Stimulated activated effector memory CD8-positive, alpha-beta T cell treated with anti-CD3 and anti-CD28 coated beads, Interleukin-12 subunit alpha, Interleukin-12 subunit beta, amount 100 ng/mL, for 72 hours (primary cell): ENCODE measurements at places on chromosomes 11 and 22.

DNA sequence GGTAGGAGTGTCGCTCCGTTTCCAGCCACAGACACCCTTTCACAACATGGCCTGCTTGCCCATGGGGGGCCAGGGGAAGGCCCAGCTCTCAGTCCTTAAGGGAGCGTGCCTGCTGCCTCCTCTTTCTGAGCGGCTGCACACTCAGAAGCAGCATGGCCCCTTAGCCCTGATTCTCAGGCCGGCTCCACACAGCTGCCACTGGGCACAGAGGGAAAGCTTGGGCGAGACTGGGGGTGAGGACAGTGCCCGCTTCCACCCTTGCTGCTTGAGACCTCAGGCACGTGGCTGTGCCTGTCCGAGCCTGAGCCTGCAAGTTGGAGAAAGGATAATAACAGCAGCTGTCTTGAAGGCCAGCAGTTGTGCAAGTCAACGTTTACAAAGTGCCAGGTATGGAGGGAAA, 416.3 kb downstream of the SHANK2 start:
- no peak for DNase-seq

GRCh38 chr11:26072614-26073153, 259.2 kb upstream of the ANO3 start:
- no peak for DNase-seq

DNA sequence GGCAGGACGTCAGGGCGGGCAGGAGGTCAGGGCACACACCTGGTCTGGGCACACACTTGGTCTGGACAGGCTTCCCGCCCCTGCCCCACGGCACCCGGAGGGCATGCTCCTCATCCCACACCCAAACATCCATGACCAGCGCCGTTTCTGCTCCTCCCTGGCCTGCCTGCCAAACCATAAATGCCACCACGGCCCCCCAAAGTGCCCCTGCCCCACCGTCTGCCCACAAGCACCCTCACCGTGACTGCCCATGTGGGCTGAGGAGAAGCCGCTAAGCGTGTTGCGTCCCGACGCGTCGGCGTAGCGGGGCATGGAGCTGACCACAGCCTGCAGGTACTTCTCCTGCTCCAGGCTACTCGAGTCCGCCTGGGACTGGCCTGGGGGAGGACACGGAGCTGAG, 15.8 kb downstream of the SBF1 start:
- DNase-seq: no peak

DNA sequence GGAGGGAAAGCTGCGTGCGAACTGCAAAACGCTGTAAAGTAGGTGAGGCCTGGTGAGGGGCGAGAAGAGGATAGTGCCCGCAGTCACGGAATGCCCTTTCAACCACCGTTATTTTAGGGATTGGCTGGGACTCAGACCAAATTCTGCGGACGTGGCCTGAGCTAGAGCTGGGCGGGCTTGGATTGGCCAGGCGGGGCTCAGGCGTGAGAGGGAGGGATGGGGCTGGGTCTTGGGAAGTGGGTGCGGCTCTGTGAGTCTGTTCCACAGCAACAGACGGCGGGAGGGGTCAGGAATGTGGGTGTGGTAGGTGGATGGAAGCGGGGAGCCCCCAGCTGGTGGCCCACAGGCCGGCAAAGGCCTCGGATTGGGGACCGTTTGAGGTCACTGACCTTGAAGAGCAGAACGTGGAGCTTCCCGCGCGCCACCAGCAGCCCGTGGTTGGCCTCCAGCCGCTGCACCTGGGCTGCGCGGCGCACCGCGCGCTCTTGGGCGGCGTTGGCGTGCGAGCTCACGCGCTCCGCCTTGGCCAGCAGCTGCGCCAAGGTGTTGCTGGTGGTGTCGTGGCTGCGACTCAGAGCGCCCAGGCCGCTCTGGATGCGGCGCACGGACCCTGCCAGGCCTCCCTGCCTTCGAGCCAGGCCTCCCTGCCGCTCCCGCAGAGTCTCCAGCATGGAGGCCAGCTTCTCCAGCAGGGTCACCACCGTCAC, 444 bp downstream of the CAVIN3 start:
- DNase-seq: no peak

DNA sequence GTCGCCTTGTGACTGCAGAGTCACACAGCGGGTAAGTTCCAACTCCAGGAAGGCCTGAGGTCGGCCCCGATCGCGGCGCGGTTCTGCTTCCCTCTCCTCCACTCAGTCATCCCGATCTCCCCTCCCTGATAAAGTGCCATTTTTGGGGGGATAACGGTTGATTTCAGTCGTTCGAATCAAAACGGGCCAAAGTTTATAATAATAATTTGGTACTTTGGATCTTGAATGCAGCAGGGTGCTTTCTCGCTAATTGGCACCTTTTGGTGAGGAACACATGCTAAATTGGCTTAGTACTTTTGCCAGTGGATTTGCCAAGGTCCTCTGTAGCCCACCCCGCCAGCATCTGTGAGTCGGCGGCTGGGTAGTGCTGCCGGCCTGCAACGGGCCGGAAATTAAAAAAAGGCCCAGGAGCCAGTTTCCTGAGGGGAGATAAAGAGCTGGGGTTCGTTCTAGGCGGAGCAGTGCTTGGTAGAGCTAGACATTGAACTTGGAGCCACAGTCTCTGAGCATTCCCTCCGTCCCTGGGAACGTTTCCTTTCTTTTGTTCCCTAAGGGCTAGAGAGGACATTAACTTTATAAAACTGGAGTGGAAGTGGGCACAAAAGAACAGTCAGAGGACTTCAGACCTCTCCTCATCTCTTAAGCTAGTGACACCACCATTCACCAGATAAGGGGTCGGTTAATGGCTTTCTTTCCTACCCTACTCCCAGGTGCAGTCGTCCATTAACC, 997 bp downstream of the UBE2L3 start:
- no peak for DNase-seq

DNA sequence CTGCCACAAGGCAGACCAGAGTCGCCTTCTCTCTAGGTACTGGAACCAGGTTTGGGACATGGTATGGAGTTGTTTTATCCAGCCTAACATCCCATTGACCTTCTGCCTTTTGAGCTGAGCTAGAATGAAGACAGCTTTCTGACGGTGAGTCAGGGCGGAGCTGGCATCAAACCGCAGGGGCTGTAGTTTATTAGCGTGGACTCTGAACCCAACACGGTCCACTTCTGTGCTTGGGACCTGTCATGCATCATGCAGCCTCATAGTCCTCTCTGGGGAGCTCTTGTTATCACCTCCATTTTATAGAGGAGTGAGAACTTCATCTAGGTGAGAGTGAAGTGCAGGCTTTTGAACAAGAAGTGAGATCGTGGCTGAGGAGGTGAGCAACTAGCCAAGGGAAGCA, 8.3 kb downstream of the GAL3ST1 start:
- DNase-seq: no peak

GRCh38 chr11:31856248-31856647, 45.1 kb upstream of the PAX6 start:
- no peak for DNase-seq

DNA sequence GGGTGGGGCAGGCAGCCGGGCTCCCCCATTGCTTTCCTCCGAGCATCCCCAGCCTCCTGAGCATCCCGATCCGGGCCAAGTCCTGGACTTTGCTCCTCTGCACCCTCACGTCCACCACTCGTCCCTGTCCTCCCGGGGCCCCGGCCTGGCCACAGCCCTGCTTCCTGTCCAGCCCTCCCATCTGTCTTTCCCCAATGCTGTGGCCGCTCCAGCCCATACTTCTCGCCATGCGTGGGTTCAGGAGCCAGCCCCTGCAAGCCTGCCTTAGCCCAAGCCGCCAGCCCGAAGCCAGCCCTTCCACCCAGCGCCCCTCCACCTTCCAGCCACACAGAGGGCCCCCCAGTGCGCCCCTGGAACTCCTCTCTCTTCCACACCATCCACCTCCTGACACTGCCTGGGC, 23.8 kb downstream of the MRPL23 start:
- peak; percentile 10 for DNase-seq

GRCh38 chr22:48745842-48746788, 1081.6 kb downstream of the BRD1 start:
- peak; percentile 15 for DNase-seq

DNA sequence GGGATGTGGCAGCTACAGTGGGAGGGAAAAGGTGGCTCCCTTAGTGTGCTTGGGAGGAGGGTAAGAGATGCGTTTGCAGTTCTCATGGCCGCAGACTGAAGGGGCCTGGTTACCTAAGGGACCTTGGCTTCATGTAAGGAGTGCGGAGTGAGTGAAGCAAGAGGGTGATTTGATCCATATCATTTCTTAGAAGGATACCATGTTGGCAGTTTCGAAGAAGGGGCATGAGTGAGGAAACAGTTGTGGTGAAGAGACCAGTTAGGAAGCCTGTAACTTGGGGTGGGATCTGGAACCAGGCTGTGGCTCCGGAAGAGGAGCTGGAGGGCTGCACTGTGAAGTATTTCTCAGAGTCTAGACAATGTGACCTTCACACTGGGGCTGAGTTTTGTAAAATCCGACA, 45.0 kb downstream of the ST3GAL4 start:
- DNase-seq: no peak

GRCh38 chr11:59692915-59693314, 20.7 kb downstream of the OR10V1 start:
- DNase-seq: no peak

- no peak for DNase-seq
These were observed 97.3 kb downstream of the GALNT18 start for GRCh38 chr11:11524436-11525061.

DNA sequence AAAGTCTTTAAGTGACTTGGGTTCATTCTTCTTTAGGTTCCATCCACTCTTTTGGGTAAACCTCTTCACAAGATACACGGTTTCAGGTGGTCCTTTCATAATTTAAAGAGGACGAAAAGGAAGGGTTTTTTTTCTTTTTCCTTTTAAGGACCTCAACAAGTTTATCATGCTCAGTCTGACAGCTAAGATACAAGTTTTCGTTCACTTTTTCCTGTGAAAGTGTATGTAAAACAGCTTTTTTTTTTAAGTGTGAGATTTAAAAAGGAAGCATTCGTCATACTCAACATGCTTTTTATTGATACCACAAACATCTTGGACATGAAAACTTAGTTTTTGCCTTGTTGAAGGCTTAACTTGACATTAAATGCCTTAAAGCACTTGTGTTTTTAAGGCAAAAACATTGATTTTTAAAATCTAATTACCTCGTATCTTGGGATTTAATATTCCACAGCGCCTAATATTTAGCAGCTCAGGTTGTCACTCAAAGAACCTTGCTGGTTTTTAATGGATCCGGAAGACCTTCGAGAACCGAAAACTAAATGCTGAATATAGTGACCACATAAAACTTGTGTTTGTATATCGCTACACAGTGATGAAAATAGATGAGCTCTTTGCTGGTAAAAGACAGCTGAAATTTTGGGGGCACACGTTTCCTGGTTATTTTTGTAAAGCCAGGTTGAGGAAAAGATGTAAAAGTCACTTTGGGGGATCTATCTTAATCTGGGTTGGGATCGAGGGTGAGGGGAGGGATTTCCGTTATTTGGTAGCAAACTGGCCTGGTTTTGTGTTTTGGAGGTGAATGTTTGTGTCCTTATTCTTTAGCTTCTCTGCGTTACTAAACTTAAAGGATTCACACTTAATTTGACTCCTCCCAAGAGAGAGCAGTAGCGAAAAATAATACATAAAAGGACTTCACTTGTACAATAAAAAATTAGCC, 2.3 kb downstream of the PCF11 start:
- DNase-seq: no peak

- no peak for DNase-seq
These were observed 825.7 kb downstream of the FAM181B start for GRCh38 chr11:81907996-81908395.

DNA sequence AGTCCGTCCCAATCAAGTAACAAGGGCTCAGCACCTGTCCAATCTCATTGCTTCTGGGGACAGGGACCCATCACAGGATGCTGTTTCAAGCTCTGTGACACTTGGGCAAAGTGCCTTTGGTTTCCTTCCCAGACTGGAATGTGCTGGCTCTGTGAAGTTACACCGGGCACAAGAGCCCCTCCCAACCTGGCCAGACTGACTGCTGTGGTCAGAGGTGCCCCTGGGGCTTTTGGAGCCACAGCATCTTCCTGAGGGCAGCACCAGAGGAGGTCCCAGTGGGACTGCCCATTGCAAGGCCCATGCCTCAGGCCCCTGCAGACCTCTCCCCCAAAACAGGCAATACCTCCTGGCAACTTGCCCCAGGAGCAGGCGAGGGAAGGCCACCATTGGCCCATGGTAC, 155.2 kb upstream of the GRK3 start:
- no peak for DNase-seq

- no peak for DNase-seq
These were observed 8.4 kb downstream of the TRIOBP start for GRCh38 chr22:37705205-37705604.

DNA sequence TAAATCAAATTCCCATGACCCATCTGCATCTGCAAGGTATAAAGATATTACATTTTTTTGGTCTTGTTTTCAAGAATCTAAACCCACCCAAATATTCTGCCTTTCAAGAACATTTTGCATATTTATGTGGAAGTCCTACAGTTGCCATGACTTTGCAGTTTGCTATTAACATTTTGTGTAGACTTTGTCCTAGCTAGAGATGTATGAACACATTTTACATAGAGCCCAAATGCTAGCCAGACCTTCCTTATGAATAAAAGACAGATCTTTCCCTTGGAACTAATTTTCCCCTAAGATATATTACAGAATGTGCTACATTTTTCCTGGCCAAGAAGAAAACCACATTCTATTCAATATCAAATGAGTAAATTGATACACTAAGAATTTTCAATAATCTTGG, 772.5 kb downstream of the KCNA4 start:
- DNase-seq: no peak

- no peak for DNase-seq
These were observed 71.2 kb downstream of the PIWIL4 start for GRCh38 chr11:94638301-94638901.

DNA sequence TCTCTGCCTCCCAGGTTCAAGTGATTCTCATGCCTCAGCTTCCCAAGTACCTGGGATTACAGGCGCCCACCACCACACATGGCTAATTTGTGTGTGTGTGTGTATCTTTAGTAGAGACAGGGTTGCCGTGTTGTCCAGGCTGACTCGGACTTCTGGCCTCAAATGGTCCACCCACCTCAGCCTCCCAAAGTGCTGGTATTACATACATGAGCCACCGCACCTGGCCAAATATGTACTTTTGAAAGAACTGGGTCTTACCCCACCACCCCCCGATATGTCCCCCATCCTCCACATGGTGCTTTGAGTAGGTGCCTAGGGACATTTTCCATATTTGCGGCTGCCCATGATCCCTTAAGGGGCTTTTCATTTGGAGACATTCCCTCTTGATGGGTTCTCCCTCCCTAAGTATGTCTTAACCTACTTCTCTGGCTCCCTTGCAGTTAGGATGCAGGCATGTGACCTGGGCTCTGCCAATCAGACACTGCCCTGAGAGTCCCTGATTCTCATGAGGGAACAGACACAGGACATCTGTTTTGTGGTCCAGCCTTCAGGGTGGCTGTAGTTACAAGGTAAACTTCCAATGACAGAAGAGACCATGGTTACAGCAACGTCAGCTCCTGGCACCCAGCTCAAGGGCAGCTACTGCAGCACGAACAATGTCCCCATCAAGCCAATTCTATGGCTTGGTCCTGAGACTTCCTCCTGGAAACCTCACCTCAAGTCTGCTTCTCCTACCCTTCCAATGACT, 48.4 kb downstream of the CHST1 start:
- DNase-seq: no peak

- DNase-seq: no peak
These were observed 55.5 kb downstream of the ABTB2 start for GRCh38 chr11:34302046-34302921.
